ENCODE measurements at places on chromosomes 2 and 18.

- DNase-seq = no peak
These were observed 445.7 kb upstream of the SLC14A2 start for GRCh38 chr18:45169610-45170009.

DNA sequence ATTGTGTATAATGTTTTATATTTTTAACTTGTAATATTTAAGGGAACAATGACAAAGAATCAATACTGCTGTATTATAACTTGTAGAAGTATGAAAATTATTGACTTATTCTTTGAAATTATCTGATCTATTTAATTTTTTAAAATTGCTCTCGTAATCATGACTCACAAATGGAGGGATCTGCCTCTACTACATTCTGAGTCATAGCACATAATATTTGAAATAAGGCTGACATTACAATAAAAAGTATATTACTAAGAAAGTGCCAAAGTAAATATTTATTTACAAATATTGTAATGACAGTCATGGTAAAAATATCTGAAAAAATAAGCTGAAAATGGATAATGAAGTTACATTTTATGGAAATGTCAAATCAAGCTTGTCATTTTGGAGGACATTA lies 1144.6 kb upstream of the CDH2 start:
- DNase-seq = no peak

DNA sequence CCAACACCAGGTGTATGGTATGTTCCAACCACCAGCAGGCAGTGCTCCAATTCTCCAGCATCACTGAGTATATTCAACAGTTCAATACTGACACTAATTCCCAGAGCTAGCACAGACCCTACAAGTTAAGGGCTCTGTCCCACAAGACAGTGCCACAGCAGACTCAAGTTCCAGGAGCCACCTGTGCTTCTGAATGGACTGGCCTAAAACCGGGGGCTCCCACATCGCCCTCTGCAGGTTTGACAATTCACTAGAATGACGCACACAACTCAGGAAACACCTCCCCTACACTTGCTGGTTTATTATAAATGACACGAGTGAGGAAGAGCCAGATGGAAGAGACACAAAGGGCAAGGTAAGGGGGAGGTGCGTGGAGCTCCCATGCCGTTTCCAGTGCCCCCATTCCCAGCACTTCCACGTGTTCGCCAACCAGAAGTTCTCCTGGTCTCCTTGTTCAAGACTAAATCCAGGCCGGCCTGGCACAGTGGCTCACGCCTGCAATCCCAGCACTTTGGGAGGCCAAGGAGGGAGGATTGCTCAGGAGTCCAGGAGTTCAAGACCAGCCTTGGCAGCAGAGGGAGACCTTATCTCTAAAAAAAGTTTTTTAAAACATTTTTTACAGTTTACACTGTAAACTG lies 12.2 kb upstream of the ATP6V1B1 start:
- no peak for DNase-seq

DNA sequence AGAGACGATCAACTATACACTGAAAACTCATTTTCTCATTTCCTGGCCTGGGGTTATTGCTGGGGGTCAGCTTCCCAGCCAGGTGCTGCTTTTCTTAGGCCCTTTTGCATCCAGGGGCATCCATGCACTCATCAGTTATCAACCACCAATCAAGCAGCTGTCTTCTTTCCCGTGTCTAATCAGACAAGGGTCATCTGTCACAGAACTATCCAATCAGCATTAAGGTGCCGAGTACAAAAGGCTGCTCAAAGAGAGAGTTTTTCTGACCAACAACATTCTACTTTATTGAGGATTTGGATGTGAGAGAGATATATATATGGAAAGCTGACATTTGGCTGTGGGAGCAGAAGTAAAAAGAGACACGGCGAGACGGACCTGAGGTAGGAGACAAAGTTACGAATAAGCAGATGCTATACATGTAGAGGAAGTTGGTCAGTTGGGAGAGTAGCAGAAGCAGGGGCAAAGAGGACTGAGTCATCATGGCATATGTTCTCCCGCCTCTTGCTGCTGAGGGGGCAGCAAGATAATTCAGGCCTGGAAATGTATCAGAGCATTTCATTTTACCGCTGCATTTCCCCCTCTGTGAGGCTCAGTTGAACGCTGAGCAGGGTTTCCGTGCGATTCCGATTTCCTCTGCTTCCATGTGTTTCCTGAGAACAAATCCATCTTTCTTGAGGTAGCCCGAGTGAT lies 129.3 kb downstream of the NUP35 start:
- no peak for DNase-seq

GRCh38 chr2:10655499-10656225 lies 34.1 kb downstream of the NOL10 start:
- DNase-seq = no peak

GRCh38 chr2:201313362-201313761 lies 43.8 kb downstream of the FLACC1 start:
- no peak for DNase-seq

- DNase-seq = no peak
These were observed 61.3 kb downstream of the TSN start for GRCh38 chr2:121816797-121817196.

DNA sequence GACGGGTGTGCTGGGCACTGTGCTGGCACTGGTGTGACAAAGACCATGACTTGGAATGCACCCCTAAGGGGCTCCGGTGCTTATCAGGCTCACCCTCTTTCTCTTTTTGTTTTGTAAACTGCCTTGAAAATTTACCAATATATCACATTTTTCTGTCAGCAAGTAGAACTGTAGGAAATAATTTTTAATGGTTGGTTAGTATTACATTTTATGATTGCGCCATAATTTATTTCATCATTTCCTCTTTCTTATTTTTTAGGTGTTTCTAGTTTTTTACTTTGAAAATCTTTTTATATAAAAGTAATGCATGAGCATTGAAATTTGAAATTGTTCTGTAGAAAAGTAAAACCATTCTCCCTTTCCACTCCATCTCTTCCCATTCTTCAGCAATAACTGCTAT lies 100.9 kb downstream of the MMADHC start:
- no peak for DNase-seq

- no peak for DNase-seq
These were observed 26.8 kb upstream of the MC5R start for GRCh38 chr18:13797157-13797611.

DNA sequence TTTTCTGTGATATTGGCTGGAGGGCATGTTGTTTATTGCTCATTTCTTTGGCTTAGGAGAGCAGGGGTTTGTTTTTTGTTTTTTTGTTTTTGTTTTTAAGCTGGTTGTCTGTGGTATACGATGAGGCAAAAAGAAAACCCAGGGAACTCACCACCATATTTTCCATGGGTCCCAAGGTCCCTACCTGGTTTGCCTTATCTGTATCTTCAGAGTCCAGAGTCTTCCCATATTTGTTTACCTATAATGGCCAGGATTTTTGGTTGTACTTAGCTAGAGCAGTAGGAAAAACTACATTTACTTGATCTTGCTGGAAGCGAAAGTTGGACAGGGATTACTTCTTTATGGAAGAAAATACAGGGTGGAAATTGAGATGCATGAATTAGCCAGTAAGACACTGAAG lies 9.5 kb downstream of the LCLAT1 start:
- DNase-seq = no peak

DNA sequence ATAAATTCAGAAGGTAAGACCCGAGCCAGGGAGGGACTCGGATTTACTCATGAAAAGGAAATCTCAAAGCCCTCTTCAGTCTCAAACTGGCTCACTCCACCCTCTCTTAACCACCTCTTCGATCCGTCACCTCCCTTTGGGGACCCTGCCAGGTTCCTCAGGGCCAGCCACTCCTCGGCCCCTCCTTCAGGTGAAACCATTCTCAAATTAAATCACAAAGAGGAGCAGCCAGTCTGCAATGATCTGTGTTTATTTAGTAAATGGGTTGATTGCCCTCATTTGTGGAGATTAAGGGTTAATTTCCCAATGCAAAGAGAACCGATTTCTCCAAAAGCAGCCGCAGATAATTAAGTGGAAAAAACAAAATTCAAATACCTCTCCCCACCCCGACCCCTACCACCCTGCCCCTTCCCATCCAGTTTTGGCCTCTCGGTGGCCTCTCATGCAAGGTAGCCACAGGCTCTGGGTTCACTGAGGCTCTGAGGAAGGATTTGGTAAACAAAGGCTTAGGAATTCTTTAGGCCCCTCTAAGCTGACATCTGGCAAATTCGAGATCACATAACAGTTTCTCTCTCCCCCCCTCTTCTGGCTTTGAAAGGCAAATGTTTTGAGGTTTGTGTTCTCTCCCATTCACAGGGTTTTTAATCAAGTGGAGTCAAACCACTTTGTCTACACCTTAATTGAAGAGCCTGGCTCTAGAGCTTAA lies 10.3 kb upstream of the FZD7 start:
- peak; percentile 51 for DNase-seq

DNA sequence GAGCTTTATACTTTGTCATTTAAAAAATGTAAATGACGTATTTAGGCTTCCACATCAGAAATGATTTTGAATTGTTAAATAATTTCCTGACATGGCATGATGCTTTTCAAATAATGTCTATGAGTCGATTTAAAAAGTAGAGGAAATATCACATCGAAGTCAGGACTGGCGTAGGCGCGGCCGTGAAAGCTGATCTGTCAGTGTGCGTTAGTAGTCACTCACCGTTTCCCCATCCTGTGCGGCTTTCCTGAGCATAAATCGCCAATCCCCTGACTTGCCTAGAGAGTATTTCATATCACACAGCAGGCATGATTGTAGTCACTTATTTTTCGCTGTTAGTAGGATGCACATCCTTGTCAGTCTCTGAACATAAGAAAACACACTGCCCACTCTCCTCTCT lies 843.1 kb downstream of the SOCS6 start:
- no peak for DNase-seq

DNA sequence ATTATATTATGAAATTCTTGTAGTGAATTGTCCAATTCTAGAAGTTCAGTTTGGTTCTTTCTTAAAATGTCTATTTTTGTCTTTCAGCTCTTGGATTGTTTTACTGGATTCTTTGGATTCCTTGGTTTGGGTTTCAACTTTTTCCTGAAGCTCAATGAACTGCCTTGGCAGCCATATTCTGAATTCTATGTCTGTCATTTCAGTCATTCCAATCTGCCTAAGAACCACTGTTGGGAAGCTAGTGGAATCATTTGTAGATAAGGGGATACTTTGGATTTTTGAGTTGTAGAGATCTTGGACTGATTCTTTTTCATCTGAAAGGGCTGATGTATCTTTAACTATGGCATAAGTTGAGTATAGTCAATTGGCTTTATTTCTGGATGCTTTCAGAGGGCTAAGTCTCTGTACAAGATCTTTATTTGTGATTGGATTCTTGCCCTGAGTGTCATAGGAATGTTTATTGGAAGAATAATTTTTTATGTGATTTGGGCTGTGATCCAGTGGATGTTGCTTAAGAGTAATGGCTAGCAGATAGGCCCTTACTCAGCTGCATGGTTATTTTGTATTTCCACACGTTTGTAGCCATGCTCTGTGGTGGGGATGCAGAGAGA lies 42.3 kb downstream of the SERPINB7 start:
- no peak for DNase-seq

DNA sequence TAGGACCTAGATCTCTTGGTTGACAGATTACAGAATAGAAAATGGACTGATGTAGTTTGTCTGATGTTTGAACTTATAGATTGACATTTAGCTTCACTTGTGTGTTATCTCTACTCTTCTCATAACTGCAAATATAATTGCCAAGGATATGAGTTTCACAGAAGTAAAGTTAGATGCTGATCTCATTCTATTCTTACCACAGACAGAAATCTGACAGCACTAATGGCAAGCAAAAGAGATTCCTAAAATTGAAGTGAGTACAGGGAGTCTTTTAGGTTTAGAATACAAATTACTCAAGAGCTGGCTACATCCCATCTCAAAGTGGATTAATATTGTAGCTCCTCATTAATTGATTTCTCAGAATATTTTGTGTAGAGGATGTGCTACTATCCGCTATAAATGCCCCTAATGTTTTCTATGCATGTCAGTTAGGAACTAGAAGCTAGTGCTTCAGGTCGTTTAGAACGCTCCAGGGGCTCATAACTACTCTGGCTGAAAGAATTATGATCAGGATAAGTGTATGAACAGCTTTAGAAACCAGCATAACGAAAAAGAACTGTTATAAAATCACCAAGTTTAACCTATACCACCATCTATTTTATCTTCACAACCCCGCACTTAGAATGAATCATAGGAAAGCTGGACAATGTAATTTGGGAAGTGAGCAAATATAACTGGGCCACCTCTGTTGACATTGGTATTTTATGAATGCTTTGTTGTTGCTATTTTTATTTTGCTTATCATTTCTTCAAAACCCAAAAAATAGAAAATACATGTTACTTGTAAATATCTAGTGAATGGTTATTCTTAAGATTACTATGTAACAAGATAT lies 378.8 kb upstream of the REG3G start:
- no peak for DNase-seq

GRCh38 chr2:134943540-134943939 lies 24.9 kb downstream of the CCNT2 start:
- no peak for DNase-seq

DNA sequence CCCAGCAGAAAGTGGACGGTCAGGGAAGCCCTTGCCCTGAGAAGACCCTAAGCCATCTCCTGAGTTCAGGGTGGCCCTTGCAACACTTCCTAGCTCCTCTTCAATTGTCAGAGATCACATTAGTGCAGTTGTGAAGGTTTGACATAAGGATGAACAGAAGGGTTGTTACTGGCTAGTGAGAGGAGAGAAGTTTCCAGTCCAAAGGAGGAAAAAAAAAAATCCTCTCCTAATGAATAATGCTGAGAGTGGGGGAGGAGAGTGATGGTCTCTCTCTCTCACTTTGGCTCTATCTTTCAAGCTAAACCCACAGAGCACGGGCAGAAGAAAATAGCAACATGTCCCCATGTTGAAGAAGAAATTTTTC lies 819.9 kb downstream of the BCL11A start:
- no peak for DNase-seq

- no peak for DNase-seq
These were observed 19.5 kb downstream of the MRPL44 start for GRCh38 chr2:223976635-223977226.

DNA sequence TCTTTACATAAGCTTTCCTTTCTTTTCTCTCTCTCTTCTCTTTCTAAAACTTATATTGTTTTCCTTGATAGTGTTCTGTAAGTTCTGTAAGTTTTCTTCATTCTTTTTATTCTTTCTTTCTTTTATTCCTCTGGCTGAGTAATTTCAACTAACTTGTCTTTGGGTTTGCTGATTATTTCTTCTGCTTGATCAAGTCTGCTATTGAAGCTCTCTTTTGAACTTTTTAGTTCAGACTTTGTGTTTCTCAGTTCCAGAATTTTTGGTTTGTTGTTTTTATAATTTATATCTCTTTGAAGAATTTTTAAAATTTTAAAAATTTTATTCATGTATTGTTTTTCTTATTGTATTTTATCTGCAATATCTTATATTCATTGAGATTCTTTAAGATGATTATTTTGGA lies 795.8 kb upstream of the SALL3 start:
- no peak for DNase-seq
